ENCODE measurements at places on chromosomes 7 and 10.

- no peak overlapping the region for H3K4me3 ChIP-seq
- no peaks in the 10 kb centered on the region for H3K27me3 ChIP-seq
- no peaks in the 10 kb centered on the region for H3K36me3 ChIP-seq
Observed at GRCh38 chr10:58701405-58702135, 188.9 kb downstream of the BICC1 start.

GRCh38 chr10:116785867-116786266, 43.5 kb upstream of the HSPA12A start:
- H3K27me3 ChIP-seq: no peaks in the 10 kb centered on the region
- H3K27ac ChIP-seq: no peak overlapping the region
- DNase-seq: no peak
- peaks cover 11% of the 10 kb centered on the region for H3K4me1 ChIP-seq
- no peaks in the 10 kb centered on the region for H3K36me3 ChIP-seq

DNA sequence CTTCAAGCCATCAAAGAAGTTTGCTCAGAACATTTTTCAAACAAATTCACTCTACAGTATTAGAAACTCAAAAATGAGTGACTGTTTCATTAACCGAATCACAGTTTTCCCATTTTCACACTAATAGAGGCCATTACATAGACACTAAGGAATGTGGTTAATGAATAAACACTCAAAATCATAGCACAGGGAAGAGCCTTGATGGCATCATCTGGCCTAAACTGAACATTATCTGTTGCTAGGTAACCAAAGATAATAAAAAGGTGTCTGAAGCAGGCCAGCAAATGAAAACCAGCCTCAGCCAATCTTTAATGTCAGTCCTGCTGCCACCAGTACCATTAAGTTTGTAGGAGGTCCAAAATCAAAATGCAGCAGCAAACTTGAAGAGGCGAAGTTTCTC, 492.4 kb upstream of the STEAP1 start:
- no peaks in the 10 kb centered on the region for H3K4me1 ChIP-seq
- H3K36me3 ChIP-seq: no peaks in the 10 kb centered on the region
- no peaks in the 10 kb centered on the region for H3K27me3 ChIP-seq
- no peak for DNase-seq

- peak overlapping the region; percentile 32 for H3K4me3 ChIP-seq
- peak overlapping the region; percentile 91 for H3K27ac ChIP-seq
- H3K4me1 ChIP-seq: peaks cover 46% of the 10 kb centered on the region
- peak; percentile 74 for DNase-seq
Observed at GRCh38 chr7:157565201-157565626, 228.4 kb downstream of the DNAJB6 start.

GRCh38 chr7:80028717-80029116, 105.9 kb upstream of the GNAI1 start:
- H3K4me3 ChIP-seq: no peak overlapping the region
- no peaks in the 10 kb centered on the region for H3K36me3 ChIP-seq

- peak; percentile 55 for DNase-seq
- H3K27ac ChIP-seq: peak within 1 kb of the TSS; percentile 67
- H3K4me3 ChIP-seq: peak within 1 kb of the TSS; percentile 82
- H3K4me1 ChIP-seq: peaks cover 13% of the 10 kb centered on the region
- H3K36me3 ChIP-seq: no peaks in the 10 kb centered on the region
Observed at GRCh38 chr10:15168291-15168785, at the start of gene NMT2. NMT2 (minus strand) TSS chr10:15168693; CDS start chr10:15168612, 81 bp downstream.

- H3K36me3 ChIP-seq: no peaks in the 10 kb centered on the region
- H3K4me3 ChIP-seq: no peak overlapping the region
- H3K4me1 ChIP-seq: no peaks in the 10 kb centered on the region
- no peaks in the 10 kb centered on the region for H3K27me3 ChIP-seq
- peak; percentile 23 for DNase-seq
- no peak overlapping the region for H3K27ac ChIP-seq
Observed at GRCh38 chr7:46525876-46526275, 604.8 kb upstream of the IGFBP3 start.

All from astrocyte (in vitro differentiated cells and primary cell).